ENCODE measurements at places on chromosomes 4 and X.
A peak's percentile ranks its signal among the peaks of the same experiment; 100 is the strongest.

GRCh38 chr4:186024637-186025407, 44.1 kb upstream of the TLR3 start:
- DNase-seq, result no peak

DNA sequence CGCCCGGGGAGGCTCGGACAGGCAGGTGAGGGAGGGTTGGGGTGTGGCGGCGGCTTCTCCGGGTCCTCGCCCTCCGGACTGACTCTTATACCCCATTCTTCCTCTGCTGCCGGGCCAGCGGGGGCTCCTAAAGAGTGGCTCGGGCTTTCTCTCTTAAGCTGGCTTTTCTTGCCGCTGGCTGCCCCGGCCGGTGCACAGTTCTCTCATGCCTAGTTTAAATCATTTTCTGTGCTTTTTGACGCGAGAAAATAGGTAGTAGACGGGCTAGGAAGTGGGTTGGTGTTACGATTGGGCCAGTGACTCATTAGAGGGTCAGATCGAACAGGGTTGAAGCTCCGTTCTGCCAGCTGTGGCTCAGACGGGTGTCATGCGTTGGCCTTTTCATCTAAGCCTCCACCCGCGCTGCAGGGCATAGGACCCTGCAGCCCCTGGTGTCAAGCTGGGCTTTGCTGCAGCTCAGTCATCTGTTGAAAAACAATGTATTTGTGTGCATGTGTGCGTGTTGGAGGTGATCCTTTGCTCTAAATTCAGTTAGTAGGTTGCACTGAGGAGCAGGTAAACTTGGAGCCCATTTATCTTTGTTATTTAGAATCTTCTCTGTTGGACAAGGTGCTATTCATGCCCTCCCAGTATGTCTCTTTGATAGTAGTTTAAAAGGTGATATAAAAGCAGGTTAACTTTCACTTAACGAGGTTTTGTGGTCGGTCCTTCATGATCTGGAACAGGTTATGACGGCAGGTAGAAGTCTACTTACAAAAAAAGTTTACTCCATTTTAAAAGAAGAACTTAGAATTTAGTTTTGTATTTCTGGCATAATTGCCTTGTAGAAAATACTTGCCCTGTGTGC, 802 bp downstream of the BMP2K start:
- peak; percentile 55 for DNase-seq

DNA sequence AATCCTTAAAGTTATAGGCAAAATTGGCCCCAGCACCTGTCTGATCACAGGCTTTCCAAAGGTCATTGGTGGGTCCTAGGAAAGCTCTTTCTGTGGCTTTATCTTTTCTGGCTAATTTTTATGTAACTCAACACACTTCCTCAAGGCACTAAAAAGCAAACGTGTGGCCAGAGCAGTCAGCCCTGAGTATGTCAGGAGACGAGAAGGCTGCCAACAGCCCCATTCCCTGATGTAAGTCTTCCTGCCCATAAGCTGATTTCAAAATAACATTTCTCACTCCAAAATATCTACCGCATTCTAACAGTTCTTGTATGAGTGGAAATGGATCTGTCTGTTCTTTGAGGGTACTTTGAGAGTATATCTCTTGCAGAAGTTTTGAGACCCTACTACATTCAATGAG, 25.5 kb upstream of the FUNDC1 start:
- no peak for DNase-seq

GRCh38 chrX:42686706-42687105, 91.3 kb downstream of the PPP1R2C start:
- DNase-seq, result no peak

GRCh38 chrX:50707405-50707804, 106.6 kb downstream of the SHROOM4 start:
- DNase-seq, result no peak

GRCh38 chrX:38891641-38892413, 90.6 kb downstream of the MID1IP1 start:
- no peak for DNase-seq

GRCh38 chrX:3522101-3522650, 175.7 kb upstream of the MXRA5 start:
- peak; percentile 42 for DNase-seq

DNA sequence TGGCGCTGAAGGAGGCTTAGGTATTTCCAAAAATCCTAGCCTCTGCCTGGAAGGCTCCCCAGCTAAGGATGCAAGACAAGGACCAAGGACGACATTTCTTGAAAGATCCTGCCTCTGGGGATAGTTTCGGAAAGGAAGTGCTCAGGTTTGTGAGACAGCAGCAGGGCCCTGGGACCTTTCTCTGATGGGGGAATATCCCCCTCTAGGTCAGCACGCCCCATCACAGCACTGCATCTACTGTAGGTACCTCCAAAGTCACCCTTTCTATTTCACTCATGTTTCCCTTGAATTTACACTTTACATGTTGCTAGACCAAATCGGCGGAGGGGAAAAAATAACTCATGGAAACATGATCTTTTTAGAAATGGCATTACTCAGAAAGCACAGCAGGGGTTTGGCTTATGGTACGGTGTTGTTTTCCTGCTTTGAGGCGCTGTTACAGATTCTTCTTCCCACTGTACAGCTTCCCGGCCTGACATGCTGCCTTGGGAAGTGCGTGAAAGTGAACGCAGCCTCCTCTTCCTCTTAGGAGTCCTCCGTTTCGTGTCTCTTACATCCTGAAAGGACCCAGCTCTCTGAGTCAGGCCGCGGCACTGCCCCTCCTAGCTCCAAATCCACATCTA, 77.2 kb upstream of the DHRSX start:
- peak; percentile 89 for DNase-seq

- no peak for DNase-seq
Observed at GRCh38 chrX:120356084-120356483, 5.8 kb upstream of the ATP1B4 start.

DNA sequence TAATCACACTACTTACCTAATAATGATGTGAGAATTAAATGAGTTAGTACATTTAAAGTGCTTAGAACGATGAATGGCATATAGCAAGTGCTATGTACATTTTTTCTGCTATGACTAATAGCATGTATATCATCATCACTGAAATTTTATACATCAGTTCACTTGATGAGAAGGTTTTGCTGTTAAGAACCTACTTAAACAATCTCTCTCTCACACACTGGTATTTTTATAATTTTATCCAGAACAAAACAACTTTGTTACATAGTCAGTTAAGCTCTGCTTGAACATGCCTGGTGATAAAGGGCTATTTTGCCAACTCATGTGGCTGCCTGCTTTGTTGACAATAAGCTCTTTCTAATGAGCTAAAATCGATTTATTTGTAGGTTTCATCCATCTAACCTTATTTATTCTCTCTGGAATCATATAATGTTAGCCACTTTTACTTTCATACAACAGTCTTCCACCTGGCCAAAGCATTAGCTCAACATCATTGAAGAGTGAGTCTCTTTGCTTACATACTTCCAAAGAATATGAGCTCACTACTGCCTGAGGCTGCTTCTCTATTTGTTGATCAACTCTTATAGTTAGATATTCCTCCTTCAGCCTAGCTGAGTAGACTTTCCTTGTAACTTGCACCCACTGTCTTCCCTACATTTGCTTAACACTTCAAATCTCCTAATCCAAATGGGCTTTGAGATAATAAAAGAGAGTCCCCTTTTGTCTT, 372.7 kb upstream of the BOD1L1 start:
- no peak for DNase-seq

GRCh38 chr4:158849681-158850080, 80.9 kb downstream of the FNIP2 start:
- DNase-seq, result no peak

DNA sequence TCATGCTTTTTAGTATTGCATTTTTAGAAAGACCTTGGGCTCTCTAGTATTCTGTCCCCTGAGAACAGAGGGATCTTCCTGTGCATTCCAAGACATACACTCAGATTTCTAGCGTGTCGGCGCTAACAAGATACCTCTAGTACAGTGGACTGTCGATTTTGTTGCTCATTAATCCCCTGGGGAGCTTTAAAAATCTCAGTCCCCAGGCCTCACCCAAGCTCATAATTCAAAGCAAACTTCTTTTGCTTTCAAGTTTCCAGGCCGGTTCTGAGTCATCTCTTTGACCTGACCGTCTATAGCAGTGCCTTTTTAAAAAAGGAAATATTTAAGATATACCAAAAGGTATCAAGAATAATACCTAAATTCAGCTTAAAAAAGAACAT, 137.0 kb downstream of the AMMECR1 start:
- peak; percentile 49 for DNase-seq

- DNase-seq, result no peak
Observed at GRCh38 chr4:183241721-183242151, 78.3 kb downstream of the CLDN22 start.

- peak; percentile 55 for DNase-seq
Observed at GRCh38 chrX:14865201-14865600, 7.7 kb downstream of the FANCB start.

- peak; percentile 26 for DNase-seq
Observed at GRCh38 chr4:127642169-127642568, 9.4 kb downstream of the INTU start.

DNA sequence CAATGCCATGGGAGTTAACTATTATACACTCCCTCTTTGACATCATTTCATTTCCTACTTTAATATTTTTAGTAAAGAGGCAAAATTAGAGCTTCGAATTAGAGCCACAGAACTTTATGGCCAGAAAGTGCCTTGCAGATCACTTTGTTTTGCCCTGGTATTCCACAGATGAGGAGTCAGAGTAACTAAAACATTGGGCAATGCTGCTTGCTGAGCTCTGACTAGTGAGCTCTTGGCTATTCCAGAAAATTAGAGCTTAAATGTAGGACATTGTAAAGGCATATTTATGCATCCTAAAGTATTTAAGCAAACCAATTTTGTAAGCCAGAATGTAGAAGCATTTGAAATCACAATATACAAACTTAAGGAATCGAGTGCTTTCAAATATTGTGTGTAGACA, 6.3 kb upstream of the ZNF827 start:
- no peak for DNase-seq

DNA sequence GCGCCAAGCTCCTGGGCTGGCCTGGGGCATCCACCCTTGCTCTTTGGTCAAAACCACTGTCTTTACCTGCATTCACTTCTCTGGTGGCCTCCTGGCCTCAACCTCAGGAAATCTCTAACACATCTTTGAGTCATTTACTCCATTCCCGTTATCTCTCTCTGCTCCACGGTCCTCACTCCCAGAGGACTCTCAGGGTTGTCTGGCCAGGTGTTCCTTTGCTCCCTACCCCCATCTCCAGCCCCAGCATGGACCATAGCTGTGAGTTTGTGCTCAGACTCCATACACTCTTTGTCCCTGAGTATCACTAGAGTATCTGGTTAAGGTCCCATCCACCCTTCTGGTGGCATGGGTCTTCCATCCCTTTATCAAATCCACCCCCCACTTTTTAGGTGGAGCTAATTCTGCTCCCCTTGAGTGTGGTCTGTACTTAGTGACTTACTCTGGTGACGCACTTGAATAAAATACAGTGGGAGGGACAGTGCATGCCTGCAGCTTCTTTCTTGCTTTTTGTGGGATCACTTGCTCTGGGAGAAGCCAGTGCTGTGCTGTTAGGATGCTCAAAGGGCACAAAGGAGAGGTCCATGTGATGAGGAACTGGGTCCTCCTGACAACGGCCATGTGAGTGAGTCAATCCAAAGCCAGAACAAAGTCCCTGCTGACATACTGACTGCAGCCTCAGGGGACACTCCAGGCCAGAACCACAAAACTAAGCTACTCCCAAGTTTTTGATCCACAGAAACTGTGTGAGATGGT, 44.3 kb downstream of the IGFBP7 start:
- no peak for DNase-seq

- peak; percentile 54 for DNase-seq
Observed at GRCh38 chr4:158644760-158645159, 26.9 kb downstream of the C4orf46 start.

- DNase-seq, result no peak
Observed at GRCh38 chr4:5815641-5816040, 77.2 kb downstream of the CRMP1 start.

GRCh38 chrX:53286171-53286570, 4.8 kb upstream of the IQSEC2 start:
- no peak for DNase-seq

DNA sequence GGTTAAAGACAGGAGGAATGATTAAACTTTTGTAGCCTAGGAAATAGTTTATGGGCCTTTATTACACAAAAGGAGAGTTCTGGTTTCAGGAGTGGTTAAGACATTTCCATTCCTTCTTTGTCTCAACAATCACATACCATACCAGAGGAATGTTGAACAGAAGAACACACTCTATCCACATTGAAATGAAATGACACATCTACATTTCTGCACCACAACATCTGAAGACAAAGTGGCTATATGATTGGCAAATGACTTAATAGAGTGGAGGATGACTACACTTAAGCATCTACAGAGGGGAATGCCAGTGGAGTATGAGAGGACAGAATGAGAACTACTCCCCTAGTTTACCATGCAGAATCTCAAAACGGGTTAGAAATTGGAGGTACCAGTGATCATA, 8.0 kb downstream of the CYP2U1 start:
- peak; percentile 22 for DNase-seq
